ENCODE measurements at places on chromosomes 3 and 15.

DNA sequence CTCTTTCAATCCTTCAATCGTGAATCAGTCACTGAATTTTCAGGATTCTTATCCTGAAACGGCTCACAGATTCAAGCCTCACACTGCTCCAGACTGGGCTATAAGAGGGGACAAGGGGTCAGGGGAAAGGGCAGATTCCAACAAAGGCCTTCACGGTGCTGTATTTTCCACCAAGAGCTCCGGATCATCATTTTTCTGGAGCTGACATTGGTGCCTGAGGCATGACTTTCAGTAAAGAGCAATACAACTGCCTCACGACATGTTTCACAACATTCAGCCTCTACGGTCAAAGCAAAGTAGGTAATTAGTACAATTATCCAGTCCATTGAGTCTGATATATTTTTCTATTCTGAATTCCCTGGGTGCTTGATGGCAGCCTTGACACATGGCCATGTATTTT is 185.0 kb upstream of the PRICKLE2 start:
- no peak for DNase-seq

DNA sequence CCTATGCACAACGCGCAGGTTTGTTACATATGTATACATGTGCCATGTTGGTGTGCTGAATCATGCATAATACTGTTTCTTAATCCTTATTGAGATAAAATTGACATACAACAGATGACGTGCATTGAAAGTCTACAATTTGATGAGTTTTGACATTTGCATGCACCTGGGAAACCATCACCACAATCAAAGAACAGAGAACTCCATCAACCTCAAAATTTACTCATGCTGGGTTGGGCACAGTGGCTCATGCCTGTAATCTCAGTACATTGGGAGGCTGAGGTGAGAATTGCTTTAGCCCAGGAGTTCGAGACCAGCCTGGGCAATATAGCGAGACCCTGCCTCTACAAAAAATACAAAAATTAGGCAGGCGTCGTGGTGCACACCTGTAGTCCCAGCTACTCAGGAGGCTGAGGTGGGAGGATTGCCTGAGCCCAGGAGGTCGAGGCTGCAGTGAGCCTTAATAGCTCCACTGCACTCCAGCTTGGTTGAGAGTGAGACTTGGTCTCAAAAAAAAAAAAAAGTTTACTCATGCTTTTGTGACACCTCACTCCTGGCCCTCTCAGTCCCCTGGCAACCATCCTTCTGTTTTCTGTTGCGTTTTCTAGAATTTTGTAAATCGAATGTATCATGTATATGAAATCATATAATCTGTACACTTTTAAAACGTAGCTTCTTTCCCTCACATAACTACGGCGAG is 56.6 kb downstream of the BHLHE40 start:
- no peak for DNase-seq

GRCh38 chr3:107975529-107976201 is 115.2 kb downstream of the CD47 start:
- no peak for DNase-seq

- DNase-seq: no peak
Measured at GRCh38 chr3:16370872-16371740, 106.1 kb downstream of the OXNAD1 start.

DNA sequence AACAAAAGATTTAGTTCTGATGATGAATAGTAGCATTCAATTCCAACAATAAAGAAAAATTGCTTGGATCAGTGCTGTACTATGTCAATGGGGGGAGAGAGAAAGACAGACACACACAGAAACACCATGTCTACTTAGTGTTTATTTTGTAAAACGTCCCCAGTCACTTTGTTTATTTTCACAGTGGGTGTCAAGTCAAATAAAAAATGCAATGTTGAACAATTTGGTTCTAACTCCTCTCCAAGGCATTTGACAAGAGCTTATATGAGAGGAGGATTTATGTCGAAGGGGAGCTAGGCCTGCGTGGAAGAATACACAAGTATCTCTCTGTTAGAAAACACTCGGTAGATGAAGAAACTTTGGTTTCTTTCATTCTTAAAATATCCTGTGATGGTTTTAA is 201.7 kb upstream of the SLC2A2 start:
- DNase-seq: no peak

DNA sequence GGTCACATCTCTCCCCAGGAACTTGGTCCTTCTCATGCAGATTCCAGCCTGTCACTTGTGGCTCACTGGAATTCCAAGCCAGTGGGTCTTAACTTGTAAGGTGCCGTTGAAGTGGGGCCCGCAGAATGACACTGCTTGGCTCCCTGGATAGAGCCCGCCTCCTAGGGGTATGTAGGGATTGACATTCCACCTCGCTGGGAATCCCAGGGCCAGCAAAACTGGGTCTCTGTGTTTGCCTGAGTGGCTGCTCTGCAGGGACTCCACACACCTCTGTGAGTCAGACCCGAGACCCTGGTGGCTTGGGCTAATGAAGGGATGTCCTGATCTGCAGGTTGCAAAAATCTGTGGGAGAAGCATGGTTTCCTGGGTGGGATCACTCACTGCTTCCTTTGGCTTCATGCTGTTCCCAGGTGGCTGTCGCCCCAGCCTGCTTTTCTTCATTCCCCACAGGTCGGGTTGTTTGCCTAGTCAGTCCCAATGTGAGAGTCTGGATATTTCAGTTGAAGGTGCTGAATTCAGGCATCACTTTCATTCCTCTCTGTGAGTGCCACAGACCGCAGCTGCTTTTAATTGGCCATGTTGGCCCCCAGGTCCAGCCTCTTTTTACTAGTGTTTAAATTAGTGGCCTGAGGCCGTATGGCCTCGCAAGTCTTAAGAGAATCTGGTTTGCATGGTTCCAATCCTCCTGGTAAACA is 156.0 kb upstream of the TRIM42 start:
- DNase-seq: no peak

DNA sequence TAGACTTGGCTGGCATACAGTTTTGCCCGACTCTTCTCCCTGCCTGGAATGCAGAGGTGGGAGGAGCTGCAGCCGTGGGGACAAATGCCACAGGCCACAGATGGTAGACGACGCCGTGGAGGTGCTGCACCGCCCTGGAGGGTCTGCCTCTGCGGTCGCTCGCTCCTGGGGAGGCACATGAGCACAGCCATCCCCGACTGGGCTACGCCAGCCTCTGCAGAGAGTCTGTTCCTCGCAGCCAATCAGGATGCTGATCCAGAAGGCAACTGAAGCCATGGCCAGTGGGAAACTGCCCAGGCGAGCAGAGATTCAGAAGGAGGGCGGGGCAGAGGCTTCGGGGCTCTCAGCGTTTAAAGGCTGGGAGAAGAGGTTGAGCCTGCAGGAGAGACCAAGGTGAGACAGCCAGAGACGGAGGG is 11.9 kb upstream of the LRRC15 start:
- no peak for DNase-seq

- no peak for DNase-seq
Measured at GRCh38 chr15:64524778-64525177, 64.4 kb downstream of the ZNF609 start.

GRCh38 chr15:50280271-50280670 is 14.7 kb upstream of the HDC start:
- no peak for DNase-seq
